Stimulated activated naive CD4-positive, alpha-beta T cell (primary cell): ENCODE measurements at places on chromosomes 5 and 9.

GRCh38 chr9:105502276-105502675, 54.4 kb downstream of the FSD1L start:
- no peak for DNase-seq

- DNase-seq = no peak
Observed at GRCh38 chr5:17720071-17720470, 85.8 kb downstream of the TAF11L14 start.

DNA sequence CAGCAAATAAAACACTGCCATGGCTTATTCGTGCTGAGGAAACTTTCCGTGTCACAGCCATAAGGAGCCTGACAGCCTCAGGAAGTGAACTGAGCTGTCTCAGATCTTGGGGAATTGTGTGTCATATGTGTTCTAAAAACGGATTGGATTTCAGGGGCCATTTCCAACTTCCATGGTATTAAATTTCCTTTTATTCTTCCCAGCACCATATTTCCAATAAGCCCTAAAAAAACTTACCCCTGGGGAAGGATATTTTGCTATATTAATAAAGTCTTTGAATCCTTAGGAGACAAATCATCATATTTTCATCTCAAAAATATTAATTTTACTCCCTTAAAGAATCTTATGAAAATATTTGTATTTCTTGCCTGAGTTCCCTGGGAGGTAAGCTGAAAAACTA, 93.9 kb downstream of the LHFPL2 start:
- DNase-seq = no peak

DNA sequence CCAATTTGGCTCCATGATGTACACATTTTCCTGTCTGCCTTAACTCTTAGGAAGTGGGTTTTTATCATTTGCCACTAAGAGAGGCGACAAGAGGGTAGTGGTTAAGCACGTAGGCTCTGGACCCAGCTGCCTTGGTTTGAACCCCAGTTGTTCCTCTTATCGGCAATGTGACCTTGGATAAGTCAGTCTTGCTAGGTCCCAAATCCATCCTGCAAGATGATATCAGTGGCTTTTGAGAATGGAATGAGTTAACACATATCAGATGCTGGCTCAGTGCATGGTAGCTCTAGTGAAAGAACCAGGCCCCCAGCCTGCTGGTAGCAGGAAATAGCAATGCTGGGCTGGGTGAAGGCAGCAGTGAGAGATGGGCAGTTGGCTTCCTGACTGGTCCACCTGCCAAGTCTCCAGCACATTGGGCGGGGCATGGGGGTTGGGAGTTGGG, 72.5 kb downstream of the STK10 start:
- DNase-seq = no peak

- no peak for DNase-seq
Observed at GRCh38 chr9:81534138-81534875, 155.0 kb downstream of the TLE1 start.

DNA sequence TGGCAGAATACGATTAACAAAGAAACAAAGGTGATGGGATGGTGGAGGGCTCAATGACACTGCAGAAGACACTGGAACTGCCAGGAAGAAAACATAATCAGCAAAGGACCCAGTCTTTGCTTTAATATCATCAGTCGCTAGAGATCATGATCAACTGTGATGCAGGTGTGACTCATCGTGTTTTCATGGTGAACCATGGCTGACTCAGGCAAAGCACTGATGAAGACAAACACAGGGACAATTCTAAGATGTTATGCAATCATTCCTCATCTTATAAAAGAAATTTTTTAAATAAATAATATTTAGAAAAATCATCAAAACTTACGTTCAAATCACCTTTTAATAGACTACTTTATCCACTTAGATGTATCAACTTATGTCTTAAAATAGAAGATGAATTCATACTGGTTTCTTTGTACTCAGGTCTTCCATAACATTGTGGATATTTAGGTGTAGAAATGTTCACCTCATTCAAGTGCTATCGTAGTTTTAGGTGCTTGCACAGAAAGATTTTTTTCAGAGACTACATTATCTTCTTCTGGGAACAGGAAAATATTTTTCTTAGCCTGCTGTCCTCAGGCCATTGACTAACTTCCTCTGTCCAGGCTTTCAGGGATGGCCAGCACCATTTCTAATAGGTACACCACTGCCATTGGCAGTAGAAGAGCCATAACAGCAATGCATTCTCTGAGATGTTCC, 673.4 kb upstream of the MEF2C start:
- DNase-seq = no peak

GRCh38 chr5:19044311-19044710, 943.7 kb downstream of the CDH18 start:
- no peak for DNase-seq

DNA sequence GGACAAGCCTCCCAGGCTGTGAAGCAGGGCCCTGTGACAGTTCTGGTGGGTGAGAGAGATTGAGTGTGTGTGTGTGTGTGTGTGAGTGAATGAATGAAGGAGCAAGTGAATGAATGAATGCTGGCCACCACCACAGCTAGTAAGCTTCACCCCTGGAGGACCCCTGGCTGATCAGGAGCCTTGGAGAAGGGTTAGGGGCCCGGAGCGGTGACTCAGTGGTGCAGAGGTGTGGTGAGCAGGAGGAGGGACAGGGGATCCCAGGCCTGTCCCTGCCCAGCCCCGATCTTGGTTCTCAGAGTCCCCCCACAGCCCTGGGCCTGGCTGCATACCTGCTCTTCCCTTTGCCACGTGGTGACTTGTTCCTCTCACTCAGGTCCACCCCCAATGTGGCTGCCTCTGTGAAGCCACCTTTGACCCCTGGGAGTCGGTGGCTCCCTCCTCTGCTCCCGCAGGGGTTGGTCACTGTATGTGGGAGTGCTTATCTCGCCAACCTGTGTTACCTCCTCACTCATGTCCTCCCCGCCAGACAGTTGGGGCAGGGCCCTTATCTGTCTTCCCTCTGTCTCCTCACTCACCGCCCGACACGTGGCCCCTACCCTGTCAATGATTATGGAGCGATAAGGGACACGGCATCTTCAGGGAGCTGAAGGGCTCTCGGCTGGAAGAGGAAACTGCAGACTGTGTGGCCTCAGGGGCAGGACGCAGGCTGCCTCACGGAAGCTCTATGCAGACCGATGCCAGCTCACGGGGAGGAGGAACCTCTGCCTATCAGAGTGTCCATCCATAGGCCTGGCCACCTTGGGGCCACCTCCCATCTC, 99.9 kb upstream of the PITX1 start:
- DNase-seq = no peak
